ENCODE measurements at places on chromosomes 2 and 18.

DNA sequence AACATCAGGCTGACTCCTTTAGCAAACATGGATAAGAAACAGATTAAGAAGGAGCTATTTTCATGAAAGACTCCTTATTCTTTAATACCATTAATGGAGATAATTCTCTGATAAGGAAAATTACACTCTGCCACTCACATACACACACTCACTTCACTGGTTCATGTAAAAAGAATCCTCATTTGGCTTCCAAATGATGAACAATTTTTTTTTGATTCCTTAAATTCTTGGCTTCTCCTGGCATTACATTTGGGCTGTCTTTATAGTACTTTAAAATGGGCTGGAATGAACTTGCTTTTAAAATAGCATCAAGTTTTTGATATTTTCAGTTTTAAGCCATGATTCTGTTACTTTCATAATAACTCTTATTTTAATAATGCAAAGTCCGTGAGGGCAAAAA, 328.6 kb downstream of the SLC8A1 start:
- DNase-seq, result no peak

DNA sequence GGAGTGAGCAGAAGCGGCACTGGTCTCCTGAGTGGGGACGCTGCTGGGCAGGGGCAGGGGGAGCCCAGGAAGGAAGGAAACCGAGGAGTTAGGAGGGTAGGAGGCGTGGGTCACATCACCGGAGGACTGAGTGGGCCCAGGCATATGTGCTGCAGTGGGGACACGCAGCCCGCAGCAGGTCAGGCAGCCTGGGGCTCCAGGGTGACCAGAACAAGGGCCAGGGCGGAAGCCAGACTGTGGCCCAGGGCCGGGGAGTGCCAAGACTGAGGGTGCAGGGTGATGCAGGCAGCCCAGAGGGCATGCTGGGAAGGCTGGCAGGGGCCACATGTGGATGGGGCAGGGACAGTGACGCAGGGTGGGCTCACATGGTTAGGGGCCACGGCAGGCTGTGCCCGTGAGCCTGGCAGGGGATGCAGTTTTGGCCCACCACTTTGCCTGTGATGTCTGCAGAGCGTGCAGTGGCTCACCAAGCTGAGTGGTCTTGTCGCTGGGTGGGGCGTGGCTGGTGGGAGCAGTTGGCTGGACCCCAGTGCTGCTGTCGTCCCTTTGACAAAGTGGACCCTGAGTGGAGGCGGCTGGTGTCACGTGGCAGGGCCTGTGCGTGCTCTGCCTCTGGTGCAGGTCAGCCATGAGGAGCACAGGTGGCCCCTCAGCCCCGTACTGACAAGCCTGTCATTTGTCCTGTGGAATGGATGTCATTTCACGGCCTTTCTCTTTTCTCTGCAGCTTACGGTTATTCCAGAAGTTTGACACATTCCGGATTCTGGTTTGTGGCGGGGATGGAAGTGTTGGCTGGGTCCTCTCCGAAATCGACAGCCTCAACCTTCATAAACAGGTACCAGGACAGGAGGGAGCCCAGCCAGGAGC, 87.1 kb downstream of the DGKD start:
- DNase-seq, result no peak

GRCh38 chr2:241312082-241312481, 3.4 kb downstream of the HDLBP start:
- DNase-seq, result no peak

DNA sequence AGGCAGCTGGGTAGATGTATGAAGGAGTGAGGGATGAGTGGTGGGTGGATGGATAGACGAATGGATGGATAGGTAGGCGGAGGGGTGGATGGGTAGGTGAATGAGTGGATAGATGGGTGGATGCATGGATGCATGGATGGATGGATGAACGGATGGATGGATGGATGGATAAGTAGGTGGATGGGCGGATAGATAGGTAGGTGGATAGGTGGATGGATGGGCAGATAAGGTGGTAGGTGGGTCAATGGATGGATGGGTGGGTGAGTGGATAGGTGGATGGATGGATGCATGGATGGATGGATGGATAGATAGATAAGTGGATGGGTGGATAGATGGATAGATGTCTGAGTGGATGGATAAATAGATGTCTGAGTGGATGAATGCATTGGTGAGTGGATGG, 30.1 kb downstream of the MLPH start:
- DNase-seq, result no peak

DNA sequence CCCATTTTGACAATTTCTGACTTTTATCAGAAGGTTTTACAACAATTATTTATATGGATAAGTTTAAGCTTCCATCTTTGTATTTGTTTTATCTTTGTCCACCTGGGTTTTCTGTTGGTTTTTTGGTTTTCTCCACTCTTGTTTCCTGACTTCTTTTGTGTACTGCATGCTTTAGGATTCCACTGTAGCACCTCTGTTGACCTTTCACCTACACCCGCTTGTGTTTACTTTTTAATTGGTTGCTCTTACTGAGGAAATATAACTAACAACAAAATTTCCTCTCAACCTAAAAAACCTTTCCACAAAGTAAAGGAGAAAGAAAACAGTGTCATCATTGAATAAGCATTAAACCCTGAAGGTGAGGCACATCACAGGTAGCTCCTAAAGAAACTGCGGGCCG, 39.8 kb upstream of the TTR start:
- no peak for DNase-seq

GRCh38 chr2:240946654-240947053, 40.5 kb downstream of the CROCC2 start:
- DNase-seq, result no peak

DNA sequence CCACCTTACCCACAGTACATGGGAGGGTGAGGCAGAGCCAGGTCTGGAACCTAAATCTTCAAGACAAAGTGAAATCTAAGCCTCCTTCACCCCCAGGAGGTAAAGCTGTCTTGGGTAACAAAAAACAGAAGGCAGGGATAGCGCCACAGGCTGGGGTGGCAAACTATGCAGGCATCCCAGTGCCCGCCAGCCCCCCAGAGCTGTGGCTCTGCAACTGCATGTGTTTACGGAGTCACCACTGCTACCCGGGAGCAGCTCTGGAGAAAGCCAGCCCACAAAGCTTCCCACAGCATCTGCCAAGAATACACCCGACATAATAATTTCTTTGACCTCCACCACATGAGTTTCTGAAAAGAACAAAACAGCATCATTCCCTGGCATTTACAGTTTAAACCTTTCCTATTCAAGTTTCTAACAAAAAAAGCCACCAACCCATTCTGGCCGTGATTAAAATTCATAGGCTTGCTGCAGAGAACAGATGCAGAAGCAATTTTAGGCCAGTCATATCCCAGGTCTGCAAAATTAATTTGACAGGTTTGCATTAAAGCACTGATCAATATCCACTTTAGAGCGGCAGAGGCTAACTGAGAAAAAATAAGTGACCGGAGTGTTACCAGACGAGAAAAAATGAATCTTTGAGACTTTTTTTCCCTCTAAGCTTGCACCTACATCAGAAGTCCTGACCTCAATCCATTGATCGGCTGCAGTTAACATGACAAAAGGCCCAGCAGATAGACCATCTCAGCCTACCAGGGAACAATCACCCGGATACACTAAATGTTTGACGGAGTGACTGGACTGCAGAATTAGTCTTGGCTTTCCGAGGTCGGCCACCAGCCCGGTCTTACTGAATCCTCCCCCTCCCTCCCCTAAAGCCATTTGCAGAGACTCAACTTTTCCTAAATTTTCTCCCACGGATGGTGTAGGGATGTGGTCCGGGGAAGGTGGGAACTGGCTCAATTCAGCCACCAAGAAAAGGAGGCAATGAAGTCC, 309.6 kb upstream of the SKOR2 start:
- no peak for DNase-seq

- DNase-seq, result no peak
These were observed 46.9 kb upstream of the GREB1L start for GRCh38 chr18:21194871-21195771.

GRCh38 chr2:97871096-97871780, 124.5 kb downstream of the TMEM131 start:
- DNase-seq, result no peak

- no peak for DNase-seq
These were observed 72.9 kb downstream of the TMX3 start for GRCh38 chr18:68642003-68642402.

GRCh38 chr2:128543036-128543435, 224.4 kb upstream of the HS6ST1 start:
- DNase-seq, result no peak

DNA sequence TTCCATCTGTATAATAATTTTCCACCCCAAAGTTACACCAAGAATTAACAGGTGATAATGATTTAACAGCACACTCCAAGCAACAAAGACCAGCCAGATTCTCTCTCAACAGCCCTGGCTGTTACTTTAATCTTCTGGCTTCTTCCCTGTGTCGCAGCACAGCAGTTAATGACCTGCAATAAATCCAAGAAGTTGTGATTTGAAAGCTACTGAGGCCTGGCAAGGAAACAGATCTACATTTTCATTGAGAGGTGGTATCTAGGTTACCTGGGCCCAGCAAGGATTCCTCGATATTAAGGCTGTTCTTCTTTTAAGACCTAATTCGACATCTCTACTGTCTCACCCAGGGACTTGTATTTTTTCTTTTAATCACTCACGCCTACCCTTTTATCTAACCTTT, 433.8 kb downstream of the NBAS start:
- DNase-seq, result no peak

- no peak for DNase-seq
These were observed 15.9 kb downstream of the RNF152 start for GRCh38 chr18:61876899-61877298.

DNA sequence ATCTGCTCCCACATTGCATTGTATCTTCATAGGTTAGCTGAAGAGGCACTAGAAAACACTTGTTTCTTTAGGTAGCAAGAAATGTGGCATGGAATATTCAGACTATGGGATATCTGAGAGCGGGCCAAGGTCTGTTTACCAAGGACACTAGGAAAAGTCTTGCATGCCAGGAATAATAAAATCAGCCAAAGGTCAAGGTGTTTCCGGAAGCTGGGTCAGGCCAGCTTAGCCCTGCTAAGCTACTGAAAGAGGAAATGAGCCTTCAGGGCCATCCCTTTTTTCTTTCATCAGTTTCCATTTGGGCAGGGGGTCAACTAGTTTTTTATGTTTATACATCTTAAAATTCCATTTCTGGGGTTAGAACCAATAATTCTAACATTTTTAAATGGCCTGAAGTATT, 101.1 kb downstream of the DPP4 start:
- DNase-seq, result no peak

- no peak for DNase-seq
These were observed 96.6 kb downstream of the CPO start for GRCh38 chr2:207035875-207036274.

GRCh38 chr18:36387310-36387709, 89.8 kb downstream of the FHOD3 start:
- DNase-seq, result no peak

- DNase-seq, result no peak
These were observed 113.3 kb upstream of the ODC1 start for GRCh38 chr2:10561288-10562035.

- DNase-seq, result peak; percentile 97
These were observed at the start of gene PPM1B for GRCh38 chr2:44168681-44169154. Gene PPM1B (plus strand): TSS chr2:44168875. CDS start chr2:44201200, 32,325 bp downstream.

DNA sequence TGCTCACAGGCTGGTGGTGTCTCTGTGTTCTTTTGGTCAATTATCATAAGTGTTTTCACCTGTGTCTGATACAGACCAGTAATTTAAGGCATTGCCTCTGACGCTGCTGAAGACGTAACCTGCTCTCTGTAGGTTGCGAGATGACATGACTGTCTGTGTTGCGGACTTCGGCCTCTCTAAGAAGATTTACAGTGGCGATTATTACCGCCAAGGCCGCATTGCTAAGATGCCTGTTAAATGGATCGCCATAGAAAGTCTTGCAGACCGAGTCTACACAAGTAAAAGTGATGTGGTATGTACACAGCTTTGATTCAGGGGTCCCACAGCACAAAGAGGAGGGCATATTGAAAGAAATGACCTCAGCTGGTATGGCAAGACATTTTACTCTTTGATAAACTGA, 33.8 kb upstream of the TMEM87B start:
- no peak for DNase-seq

- no peak for DNase-seq
These were observed 627 bp downstream of the CDCA7 start for GRCh38 chr2:173355132-173355865.

- DNase-seq, result no peak
These were observed 68.9 kb upstream of the CNGA3 start for GRCh38 chr2:98277162-98277859.

GRCh38 chr2:18339326-18339725, 221.1 kb downstream of the RDH14 start:
- DNase-seq, result no peak

DNA sequence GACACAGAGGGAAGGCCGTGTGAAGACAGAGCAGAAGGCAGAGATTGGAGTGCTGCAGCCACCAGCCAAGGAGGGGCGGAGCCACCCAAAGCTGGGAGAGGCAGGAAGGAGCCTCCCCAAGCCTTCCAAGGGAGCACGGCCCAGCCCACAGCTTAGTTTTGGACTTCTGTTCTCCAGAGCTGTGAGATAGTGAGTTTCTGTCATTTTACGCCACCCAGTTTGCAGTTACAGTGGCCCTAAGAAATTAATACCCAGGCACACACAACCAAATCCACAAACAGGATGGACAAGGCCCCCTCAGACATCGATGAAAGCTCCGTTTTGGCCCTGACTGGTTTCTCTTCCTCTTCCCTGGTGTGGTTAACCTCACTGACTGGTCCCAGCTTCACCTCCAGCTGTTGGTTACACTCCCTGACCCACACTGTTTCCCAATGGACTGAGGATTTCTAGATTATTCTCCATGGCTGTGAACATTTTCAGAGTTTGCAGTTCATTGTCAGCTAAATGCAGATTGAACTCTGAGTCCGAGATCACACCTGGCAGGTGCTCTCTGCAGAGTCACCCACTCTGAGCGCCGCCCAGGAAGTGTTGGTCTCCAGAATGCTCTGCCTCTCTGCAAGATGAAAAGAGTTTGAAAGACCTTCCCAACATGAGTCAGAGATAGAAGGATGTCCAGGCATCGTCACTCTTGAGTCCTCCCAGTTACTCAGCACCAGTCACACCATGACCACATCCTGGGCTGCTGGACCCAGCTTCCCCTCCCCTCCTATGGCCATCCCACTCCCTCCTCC, 100.2 kb downstream of the TWIST2 start:
- DNase-seq, result no peak

DNA sequence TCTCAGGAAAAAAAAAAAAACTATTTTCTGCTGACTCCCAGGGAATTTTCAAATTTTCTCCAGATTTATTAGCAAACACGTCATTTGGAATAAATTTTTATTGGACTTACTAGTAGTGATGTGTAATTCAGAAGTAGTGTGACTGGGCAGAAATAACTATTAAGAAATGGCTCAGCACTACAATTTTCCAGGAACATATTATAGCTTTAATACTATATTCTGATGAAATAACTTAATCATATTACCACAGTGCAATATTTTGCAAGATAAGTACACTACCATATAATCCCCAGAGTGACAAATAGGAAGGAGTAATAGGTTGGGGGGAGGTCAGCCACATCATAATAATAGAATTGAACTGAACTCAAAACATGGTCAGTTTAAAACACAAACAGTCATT, 19.7 kb upstream of the TNFAIP6 start:
- DNase-seq, result no peak
